NCI-H774 (cell line): ENCODE measurements at places on chromosomes 4 and X.

DNA sequence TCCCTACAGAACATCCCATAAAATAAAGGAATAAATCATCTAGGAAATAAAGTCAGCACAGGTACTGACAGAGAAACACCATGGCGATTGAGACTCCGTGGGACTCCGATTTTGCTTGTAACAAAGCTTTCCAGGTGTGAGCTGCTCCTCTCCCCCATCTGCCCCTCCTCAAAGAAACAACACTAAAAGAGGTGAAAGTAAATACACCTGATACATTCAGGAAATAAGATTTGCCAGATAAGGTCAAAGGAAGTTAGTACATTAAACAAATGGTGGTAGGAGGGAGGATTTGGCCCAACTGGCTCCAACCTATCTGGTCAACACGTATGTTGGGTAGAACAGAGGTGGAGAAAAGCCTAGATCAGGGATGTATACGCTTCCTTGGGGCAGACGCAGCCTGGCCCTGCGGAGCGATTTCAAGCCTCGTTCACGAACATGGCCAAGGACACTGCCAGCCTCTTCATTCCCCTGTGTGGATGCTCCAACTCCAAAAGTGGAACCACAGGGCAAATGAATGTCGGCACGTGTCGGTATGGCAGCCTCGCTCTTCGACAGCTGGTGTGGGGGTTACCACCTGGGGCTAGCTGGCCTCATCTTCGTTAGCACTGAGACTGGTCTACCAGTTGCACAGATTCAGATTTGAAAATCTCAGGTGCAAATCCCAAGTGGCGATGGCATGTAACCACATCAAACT lies 162.5 kb downstream of the AFAP1 start:
- peak; percentile 3 for DNase-seq

GRCh38 chr4:155592938-155593297 lies 73.7 kb upstream of the GUCY1A1 start:
- DNase-seq: no peak

- DNase-seq: no peak
Measured at GRCh38 chrX:8306291-8306925, 135.3 kb upstream of the VCX2 start.

DNA sequence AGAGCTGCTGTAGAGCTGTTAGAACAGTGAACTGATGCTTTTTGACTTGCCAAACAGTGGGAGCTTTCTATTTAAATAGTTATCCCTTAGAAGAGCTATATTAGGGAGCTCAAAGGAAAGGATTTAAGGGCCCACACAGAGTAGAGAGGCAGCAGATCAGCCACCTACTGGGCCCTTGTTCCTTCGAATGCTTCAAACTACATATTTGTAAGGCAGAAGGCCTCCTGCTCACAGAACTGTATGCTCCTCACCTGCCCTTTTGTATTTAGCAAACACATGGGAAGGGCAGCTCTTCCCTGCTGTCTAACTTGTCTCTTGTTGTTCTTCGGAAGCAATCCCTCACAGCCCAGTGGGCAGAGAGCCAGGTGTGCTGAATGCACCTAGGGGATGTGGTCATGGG lies 38.0 kb downstream of the IL1RAPL1 start:
- DNase-seq: peak; percentile 58

DNA sequence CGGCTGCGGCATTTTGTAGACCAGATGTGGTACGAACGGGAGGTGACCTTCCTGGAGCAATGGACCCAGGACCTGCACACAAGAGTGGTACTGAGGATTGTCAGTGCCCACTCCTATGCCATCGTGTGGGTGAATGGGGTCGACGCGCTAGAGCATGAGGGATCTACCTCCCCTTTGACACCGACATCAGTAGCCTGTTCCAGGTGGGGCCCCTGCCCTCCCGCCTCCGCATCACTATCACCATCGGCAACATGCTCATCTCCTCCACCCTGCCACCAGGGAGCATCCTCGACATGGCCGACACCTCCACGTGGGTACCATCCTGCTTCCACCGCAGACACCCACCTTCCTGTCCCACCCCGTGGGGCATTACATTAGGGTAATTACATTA lies 46.2 kb downstream of the SMARCA5 start:
- DNase-seq: no peak

GRCh38 chr4:82138374-82138773 lies 235.4 kb downstream of the HNRNPD start:
- DNase-seq: no peak

DNA sequence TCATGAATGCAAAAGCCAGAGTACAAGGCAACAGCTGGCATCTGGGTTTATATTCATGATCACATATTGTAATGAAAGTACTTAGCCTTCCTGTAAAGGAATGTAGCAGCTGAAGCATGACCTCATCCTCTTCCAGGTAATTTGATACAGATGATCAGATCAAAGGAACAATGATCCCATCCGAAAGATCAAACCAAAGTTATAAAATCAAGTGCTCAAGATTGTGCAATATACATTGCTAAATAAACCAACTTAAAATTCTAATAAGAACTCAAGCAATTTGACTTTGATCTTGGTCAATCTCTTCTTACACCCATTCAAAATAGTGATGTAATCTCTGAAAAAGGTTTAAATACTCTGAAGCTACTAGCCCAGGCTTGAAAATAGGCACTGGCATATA lies 113.1 kb upstream of the INPP4B start:
- DNase-seq: no peak

DNA sequence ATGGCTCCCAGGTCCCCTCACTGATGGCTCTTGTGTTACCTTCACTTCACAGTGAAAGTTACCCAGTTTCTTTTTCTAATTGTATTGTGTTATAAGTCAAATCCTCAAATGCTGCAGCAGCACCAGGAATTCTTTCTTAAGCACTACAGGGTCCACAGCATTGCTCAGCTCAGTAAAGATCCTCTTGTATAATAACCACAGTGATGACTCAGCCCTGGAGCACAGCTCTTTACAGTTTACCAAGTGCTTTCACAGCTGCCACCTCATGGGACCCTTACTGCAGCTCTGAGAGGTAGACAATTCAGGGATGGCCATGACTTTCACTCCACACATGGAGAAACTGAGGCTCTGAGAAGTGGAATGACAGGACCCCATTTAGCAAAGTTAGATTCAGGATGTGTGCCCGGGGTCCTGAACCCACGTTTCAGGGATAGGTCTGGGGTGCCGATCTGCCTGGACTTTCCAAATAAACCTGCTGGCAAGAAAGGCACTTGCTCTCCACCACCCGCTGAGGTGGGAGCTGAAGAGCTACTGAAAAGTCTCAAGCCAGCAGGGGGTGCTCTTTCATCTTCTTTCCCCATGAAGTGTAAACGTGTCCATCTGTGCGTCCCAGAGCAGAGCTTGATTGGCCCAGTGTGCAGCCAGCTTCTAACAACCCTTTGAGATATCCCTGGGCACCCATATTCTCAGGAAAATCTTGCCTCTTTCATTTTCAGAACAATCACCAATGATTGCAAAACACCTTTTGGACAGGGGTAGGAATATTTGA lies 35.7 kb upstream of the GABRQ start:
- no peak for DNase-seq
